ENCODE measurements at places on chromosomes 13 and 19.

GRCh38 chr13:22629374-22629773 lies 551.4 kb upstream of the SGCG start:
- no peak for DNase-seq

GRCh38 chr19:58513213-58513693 lies 1.5 kb upstream of the SLC27A5 start:
- DNase-seq = no peak

DNA sequence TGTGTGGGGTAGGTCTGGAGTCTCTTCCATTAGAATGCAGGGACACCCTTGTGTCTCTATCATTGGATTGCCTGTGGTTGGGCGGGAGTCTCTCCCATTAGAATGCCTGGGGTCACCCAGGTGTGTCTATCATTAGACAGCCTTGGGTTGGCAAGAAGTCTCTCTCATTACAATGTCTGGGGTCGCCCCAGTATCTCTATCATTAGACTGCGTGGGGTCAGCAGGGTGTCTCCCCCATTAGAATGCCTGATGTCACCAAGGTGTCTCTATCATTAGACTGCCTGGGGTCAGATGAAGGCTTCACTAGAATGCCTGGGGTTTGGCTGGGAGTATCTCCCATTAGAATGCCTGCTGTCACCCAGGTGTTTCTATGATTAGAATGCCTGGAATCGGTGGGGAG lies 1539.0 kb downstream of the UQCRFS1 start:
- no peak for DNase-seq

DNA sequence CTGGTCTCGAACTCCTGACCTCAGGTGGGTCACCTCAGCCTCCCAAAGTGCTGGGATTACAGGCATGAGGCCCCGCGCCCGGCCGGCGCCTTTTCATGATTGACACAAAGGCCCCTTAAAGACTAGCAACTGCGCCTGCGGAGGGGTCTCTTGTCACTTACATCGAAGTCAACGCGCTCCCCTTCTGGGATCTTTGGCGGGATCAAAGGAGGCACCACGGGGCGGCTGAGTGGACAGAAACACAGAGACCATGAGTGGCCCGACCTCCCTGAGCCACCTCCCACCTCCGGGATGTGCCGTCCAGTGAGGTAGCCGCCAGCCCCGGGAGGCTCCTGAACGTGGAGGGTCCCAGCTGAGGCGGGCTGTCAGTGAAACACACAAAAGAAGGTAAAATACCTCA lies 7.3 kb downstream of the TNNT1 start:
- DNase-seq = no peak

DNA sequence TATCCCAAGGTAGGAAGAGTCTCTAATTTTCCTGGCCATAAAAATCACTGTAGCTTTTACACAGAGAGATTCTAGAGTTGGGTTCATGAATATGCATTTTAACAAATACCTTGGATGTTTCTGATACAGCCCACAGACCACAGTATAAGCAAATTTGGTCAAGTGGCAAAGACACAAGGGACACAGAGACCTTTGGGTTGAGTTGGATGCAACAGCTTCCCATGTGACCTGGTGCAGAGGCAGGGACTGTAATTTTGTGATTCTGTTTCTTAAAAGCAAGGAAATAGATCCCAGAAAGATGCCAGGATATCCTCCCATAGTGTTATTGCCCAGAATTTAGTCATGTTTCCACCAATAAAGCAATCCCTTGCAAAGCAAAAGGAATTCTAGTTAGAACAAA lies 27.0 kb downstream of the FPR3 start:
- no peak for DNase-seq

DNA sequence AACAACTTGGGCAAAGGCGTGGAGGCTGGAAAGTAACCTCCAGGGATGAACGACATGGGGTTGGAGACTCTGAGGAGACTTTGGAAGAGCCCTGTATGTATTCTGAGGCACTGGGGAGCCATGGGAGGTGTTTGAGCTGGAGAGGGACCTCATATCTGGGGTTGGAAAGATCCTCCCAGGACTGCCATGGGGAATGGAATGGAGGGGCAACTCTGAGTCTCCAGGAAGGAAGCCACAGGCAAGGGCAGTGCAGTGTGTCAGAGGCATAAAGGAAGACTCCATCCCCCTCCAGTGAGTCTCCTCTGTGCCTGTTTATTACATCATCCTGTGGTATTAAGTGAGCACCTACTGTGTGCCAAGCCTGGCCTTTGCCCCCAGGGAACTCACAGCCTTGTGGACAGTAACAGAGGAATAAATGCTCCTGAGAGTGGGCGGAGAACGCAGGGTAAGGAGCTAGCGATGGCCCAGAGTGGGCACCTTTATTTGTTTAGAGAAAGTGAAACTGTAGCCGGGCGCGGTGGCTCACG lies 7.7 kb downstream of the PEAK3 start:
- DNase-seq = no peak

GRCh38 chr19:39924389-39924788 lies 10.0 kb downstream of the FCGBP start:
- no peak for DNase-seq

- no peak for DNase-seq
These were observed 35.4 kb downstream of the GSX1 start for GRCh38 chr13:27827646-27828045.

GRCh38 chr13:98523455-98524102 lies 53.3 kb downstream of the STK24 start:
- no peak for DNase-seq

DNA sequence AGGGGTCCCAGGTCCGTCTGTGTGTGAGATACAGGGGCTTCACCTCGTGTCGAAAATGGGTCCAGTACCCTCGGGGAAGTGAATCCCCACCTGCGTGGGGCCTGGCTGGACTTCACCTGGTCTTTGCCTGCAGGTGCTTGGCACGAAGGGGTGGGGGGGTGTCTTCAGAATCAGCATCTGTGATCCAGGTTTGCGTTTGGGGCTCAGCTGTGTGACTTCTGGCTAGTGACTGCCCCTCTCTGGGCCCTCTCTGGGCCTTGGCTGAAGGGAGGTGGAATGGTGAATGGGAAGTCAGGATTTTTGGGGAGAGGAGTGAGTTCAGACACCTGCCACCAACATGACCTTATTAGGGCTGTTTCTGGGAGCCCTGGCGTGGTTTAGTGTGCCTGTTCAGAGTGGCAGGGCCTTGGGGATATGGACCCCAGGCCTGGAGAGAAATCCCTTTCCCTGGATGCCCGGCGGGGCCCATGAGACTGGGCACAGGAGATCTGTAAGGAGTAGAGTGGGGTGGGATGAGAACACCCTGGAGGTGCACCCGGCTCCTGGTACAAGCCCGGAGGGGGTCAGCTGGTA lies 2.7 kb downstream of the CELF5 start:
- no peak for DNase-seq

GRCh38 chr13:76944456-76944855 lies 3.9 kb upstream of the ACOD1 start:
- no peak for DNase-seq

DNA sequence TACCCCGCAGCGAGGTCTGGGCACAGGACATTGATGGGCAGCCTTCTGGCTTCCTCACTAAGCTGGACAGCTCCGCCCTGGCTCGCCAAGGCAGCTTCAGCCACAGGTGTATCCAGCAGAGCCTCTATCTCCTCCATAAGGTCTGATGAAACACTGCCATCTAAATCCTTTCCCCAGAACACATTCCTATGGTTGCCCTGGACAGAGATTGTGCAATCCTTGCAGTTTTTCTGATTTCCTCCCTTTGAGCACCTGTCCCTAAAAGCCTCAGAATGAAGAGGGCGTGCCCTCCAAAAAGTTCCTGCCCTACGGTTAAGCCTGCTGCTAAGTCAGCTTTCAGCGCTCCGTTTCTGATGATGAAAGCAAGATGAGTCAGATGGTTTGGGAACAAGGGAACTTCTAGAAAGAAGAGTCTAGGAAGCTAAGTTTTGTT lies 21.0 kb downstream of the CLEC4M start:
- no peak for DNase-seq

DNA sequence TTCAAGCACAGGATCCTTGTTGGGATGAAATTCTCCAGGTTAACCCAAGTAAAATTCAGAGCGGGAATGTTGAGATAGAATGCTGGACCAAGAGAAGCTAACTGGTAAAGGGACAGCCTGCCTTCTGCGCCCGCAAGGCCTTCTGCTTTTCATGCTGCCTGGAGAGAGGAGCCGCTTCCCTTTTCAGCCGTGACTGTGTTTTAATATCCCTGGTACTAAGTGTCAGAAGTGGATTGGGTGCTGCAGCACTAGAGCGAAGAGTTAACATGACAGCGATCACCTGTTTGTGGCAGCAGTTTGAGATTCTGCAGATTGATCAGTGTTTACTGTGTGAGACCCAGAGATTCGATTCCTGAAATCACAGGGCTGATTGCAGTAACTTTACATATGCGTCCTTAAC lies 197.4 kb upstream of the ZNF536 start:
- no peak for DNase-seq

GRCh38 chr13:61192826-61193225 lies 222.8 kb downstream of the PCDH20 start:
- DNase-seq = no peak

- DNase-seq = no peak
These were observed 3.3 kb downstream of the GPX4 start for GRCh38 chr19:1106841-1107660.

- DNase-seq = no peak
These were observed 86.8 kb upstream of the SCEL start for GRCh38 chr13:77448689-77449088.

- no peak for DNase-seq
These were observed 207.9 kb upstream of the MAB21L1 start for GRCh38 chr13:35684432-35684831.

GRCh38 chr19:27751044-27751391 lies 1461.9 kb downstream of the UQCRFS1 start:
- no peak for DNase-seq

DNA sequence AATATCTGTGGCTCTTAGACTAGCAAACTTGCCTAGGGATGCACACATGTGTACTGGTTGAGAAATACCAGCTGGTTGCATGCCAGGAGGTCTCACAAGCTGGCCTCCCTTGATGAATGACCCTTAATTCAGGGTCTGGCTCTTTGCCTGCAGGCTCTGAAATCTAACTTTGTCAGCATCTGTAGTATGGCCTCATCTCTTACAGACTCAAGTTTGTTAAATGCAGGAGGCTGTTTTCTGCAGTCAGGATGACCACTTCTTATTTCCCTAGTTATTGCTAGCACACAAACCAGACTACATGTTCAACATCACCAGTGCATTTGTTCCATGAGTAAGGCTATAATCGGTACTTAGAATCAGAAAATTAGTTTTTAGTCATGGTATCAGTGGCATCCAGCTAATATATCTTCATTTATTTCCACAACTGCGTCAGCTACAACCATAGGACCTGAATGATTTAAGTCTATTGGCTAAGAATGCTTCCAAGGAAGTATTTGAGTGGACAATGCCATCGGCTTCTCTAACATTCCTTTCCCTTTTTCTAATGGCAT lies 23.3 kb upstream of the POSTN start:
- no peak for DNase-seq

DNA sequence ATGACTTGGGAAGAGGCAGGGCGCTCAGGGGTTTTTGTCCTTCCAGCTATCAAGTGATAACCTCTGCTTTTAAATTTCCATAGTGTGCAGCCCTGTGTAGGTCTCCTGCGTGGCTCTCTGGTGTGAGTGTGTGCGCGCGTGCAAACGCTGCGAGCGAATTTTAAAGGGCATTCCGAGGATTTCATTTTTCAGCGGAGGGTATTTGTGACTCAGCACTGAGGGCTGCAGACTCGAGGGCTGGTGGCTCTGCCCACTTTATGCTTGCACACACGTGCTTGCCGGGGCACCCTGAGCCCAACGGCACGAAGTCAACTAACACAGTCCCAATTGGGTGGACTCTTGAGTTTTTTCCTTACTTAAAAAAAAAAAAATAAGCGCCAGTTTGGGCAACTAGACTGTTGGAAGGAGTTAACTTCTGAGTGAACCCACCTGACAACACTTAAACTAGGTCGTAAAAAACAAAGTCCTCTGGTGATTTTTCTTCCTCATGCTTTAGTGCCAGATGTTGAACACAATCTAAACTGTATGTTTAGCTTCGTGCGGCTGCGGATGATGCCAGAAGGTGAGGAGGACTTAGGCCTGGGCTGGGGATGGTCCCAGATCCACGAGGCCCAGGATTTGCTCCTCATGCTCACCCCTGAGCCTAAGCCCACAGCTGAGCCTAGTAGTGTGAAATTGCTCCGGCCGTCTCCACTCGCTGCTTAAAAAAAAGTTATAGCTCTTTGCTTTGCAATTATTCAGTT lies 2.1 kb downstream of the FGF9 start:
- DNase-seq = no peak

GRCh38 chr13:41668130-41668757 lies 210.9 kb downstream of the RGCC start:
- peak; percentile 12 for DNase-seq

DNA sequence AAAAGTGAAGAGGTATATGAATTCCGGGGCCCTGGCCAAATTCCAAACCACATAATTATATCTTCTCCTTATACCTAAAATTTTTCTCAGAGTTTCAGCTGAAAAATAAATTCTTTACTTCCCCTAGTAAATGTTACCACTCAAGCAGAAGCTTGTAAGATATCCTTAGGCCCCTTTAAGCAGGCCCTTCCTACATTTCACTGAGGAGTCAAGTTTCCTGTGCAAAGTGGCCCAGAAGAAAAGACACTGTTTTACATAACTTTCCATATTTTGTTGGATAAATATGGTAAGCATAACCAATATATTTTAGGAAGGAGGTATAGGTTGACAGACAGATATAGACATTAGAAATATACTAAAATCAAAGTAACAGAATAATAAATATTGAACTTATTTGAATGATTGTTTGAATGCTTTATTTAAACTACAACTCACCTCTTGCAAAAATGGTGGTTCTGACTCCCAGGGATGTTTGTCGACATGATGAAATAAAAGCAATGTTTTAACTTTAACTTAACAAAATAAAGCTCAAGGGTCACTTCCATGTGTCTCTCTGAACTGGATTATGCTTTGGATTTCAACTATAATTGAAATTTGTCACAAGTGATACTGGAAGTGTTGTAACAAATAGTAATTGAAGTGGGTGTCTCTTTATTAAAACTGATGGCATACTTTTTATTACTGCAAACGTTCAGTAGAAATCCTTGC lies 141.2 kb downstream of the SPRY2 start:
- no peak for DNase-seq

All from activated CD4-positive, alpha-beta T cell treated with anti-CD3 and anti-CD28 coated beads, Interleukin-2, amount 50 U/mL, for 24 hours (primary cell).